ENCODE measurements at places on chromosomes 11 and 22. TPM values are rescaled to one million over a fixed set of nuclear protein-coding genes. Genes with fewer than 3 reads are reported as not detected.

KRTAP5-11 gene
- total RNA-seq: not detected

C11orf42 gene
- total RNA-seq: not detected

LIF gene
- 2.4 TPM for total RNA-seq

KCNJ11 gene
- under 0.01 TPM for total RNA-seq
